ENCODE measurements at places on chromosomes 12 and 14.
A peak's percentile ranks its signal among the peaks of the same experiment; 100 is the strongest.

- peak; percentile 21 for DNase-seq
Observed at GRCh38 chr12:69985656-69986055, 160.6 kb downstream of the MYRFL start.

- no peak for DNase-seq
Observed at GRCh38 chr12:9761419-9761781, 699 bp upstream of the CD69 start.

GRCh38 chr12:128798571-128799341, 25.0 kb downstream of the SLC15A4 start:
- DNase-seq, result no peak

DNA sequence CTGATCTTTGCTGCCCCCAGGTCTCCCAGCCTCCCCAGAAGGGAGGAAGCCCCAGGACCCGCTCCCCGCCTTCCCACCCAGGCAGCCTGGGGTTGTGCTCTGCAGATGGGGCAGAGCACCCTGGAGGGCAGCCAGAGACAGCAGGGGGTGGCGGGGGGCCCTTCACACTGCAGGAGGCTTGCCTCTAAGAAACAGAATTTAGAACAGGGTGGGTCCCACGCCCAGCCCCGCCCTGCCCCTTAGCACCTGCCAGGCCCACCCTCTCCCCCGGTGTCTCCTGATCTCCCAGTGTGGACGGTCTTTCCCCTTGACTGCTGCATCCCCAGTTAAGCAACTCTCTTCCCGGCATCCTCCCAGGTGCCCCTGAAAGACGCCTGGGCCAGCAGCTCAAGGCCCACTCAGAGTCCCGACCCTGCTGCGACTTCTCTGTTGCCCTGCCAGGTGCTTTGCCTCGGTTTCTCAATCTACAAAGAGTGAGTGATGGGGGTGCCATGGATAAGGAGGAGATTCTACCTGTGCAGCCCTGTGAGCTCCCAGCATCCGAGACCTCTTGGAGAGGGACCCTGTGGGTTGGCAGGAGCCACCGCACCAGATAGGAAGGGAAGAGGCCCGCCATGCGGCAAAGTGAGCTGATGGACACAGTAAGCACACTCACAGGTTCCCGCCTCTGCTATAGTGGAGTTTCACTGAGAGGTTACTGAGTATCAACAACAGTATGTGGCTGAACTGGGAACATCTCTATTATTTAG, 327.1 kb upstream of the FKBP4 start:
- no peak for DNase-seq

DNA sequence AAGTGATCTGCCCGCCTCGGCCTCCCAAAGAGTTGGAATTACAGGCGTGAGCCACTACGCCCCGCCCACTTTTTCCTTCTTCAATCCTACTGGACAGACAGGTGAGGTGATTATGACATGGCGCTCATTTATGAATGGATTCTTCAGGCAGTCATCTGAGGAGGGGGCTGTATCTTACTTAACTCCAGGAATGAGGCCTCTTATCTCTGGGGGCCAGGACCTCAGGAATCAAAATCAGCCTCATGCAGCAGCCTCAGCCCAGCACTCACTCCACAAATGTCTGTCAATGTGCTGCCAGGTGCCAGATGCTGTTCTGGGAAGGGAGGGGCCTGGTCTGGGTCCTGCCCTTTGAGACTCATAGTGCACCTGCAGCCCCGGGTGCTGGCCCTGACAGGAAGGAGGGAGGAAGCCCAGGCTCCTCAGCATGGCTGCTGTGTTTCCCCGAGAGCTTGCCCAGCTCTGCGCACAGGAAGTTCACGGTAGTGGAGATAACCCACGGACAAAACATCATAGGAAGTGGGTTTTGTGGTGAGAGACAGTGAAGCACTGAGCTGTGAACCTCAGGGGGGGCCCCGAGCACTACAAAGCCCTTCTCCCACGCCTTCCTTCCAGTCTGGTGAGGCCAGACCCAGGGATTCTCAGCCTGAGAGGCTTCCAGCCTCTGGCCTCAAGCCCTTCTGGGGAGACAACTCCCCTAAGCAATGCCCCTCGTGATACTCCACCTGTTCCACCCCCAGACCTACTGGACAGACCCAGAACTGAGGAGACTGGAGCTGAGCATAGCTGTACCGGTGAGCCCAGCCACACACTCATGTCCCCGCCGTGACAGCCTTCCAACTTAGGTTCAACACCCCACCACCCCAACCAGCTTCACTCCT, 22.3 kb downstream of the GALNT6 start:
- no peak for DNase-seq

GRCh38 chr12:56186957-56187356, 2.3 kb downstream of the SMARCC2 start:
- DNase-seq, result peak; percentile 28

DNA sequence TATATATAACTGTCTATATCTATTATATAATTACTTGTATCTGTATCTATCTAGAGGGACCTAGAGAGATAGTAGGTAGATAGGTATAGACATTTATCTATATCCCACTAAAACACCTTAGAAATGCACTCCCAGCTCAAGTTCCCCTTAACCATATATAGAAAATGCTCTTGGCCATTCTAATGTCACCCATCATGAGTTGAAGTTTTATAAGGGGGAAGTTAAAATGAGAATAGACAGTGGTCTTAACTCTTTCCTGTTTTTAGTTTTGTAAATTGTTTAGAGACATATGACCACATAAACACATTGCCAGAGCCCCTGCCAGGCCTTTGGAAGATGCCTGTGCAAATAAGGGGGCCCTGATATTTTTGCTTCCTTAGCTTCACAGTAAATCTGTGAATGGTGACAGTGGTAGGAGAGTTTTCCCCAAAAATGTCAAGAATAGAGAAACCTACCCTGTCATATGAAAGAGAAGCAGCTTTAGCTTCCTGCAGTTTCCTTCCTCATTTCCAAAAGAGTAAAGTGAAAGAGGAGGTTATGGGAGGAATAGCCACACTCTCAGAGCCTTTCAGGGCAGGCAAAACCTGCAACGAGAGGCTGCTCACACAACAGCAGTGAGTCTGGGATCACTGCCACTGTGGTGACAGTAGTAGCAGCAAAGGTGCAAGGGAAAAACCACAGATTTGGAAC, 45.5 kb downstream of the MGST1 start:
- peak; percentile 17 for DNase-seq
